ENCODE measurements at places on chromosomes 7 and 10.

- H3K27me3 ChIP-seq = no peaks in the 10 kb centered on the region
- H3K4me3 ChIP-seq = no peak overlapping the region
Measured at GRCh38 chr7:6478186-6478585, 30.4 kb upstream of the DAGLB start.

GRCh38 chr10:97640868-97641811, 669 bp downstream of the PI4K2A start:
- peak; percentile 15 for DNase-seq
- no peaks in the 10 kb centered on the region for H3K27me3 ChIP-seq
- peaks cover 15% of the 10 kb centered on the region for H3K4me1 ChIP-seq
- no peak overlapping the region for H3K4me3 ChIP-seq
- H3K36me3 ChIP-seq = peaks cover 3% of the 10 kb centered on the region

DNA sequence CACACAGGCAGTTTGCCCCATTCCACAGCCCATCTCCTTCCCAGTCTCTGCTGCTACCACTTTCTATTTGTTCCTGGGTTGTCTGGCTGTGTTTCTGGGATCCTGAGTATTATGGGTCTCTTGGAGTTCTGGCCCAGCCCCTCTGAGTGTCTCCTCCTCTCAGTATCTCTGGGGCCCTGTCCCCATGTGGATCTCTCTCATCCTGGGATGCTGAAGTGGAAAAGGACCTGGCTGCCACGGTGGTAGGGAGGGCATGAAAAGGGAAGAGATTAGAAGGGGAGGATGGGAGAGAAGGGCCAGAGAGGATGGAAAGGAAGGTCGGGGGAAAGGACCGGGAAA, 54.5 kb upstream of the LBX1 start:
- no peak for DNase-seq
- H3K4me1 ChIP-seq = no peaks in the 10 kb centered on the region
- H3K27me3 ChIP-seq = no peaks in the 10 kb centered on the region
- H3K27ac ChIP-seq = no peak overlapping the region

- H3K4me3 ChIP-seq = no peak overlapping the region
- H3K27ac ChIP-seq = no peak overlapping the region
- no peaks in the 10 kb centered on the region for H3K36me3 ChIP-seq
- H3K27me3 ChIP-seq = no peaks in the 10 kb centered on the region
- no peak for DNase-seq
Measured at GRCh38 chr10:63171255-63171855, 38.2 kb downstream of the NRBF2 start.

GRCh38 chr10:118873091-118873737, 118.4 kb upstream of the CACUL1 start:
- H3K4me1 ChIP-seq = peaks cover 15% of the 10 kb centered on the region
- no peak overlapping the region for H3K4me3 ChIP-seq
- DNase-seq = no peak
- no peaks in the 10 kb centered on the region for H3K36me3 ChIP-seq
- no peak overlapping the region for H3K27ac ChIP-seq

DNA sequence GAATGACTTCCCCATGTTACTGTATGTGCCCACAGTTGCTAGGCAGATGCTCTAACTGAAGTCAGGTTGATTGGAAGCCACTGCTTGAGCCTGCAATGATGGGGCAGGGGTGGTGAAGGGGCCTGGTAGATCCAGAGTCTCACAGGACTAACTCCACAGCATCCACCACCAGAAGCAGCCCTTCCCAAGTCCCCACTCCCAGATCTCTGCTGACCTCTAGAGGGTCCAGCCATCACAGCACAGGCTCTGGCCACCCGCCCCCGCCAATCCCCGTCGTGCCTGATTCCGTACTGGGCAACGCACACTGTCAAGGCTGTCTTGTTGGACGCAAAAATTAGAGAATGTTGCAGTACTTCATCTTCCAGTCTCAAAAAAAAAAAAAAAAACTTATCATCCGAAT, 136.8 kb upstream of the PDE1C start:
- H3K4me3 ChIP-seq = no peak overlapping the region
- no peaks in the 10 kb centered on the region for H3K4me1 ChIP-seq
- no peaks in the 10 kb centered on the region for H3K36me3 ChIP-seq
- H3K27me3 ChIP-seq = no peaks in the 10 kb centered on the region

DNA sequence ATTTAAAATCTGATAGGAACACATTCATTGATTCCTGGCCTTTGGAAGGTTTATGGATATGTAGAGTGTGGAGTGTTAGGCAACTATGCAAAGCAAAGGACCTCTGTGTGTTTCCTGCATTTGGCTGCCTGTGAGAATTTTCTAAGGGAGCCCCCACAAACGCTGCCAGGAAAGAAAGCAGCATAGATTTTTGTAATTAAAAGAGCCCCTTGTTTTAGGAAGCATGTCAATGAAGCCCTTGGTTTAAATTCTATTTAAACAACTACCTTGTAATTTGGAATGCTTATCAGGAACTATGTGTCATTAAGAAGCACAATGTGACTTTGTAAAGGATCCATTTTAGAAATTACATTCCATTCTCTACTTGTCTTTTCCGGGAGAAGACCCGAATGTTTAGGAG, 742.5 kb downstream of the NXPH1 start:
- H3K4me3 ChIP-seq = no peak overlapping the region
- H3K27ac ChIP-seq = no peak overlapping the region
- no peaks in the 10 kb centered on the region for H3K27me3 ChIP-seq
- DNase-seq = no peak
- no peaks in the 10 kb centered on the region for H3K4me1 ChIP-seq

DNA sequence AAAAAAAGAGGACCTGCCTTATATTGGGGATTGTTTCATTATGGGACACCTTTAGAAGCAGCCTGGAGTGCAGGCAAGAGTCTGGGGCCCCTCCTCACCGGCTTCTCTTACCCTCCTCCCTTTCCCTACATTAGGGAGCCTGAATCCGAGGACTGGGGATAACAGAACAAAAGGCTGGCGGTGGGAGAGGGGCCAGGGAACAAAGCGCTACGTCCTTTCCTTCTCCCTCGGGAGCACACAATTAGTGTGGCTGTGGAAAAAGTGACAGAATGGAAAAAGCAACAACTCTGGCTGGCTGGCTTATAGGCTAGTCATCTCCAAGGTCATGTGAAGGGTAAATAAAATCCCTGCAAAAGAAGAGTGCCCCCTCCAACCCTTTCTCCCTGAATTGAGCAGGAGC, 74.7 kb downstream of the LSM5 start:
- no peak for DNase-seq
- H3K36me3 ChIP-seq = no peaks in the 10 kb centered on the region
- no peak overlapping the region for H3K4me3 ChIP-seq
- H3K27ac ChIP-seq = no peak overlapping the region
- H3K4me1 ChIP-seq = no peaks in the 10 kb centered on the region

DNA sequence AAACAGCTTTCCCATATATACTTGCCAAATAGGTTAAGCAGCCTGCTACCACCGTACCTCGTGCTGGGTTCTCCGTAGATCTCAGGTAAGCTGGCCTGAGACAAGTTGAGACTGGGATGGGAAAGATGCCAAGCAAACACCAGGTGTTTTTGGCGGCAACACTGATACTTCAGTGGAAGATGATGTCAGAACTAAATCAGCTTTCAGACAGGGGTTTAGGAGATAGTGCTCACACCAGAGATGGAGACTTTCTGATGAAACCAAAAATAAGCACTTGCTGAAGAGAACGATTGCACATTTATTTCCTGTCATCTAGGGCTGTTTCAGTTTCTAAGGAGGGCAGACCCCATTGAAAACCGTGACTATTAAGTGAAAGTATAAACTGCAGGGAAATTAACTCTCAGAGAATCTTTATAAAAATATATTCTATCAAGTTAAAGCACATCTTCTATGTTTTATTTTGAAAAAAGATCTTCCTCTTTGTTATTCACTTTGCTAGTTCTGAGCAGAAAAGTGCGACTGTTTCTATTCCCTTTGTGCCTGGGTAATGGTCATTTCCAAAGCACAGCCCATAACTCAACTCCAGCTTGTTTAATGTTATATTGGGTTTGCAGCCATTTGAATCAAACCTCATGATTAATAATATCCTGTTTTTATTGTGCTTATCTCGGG, 149.9 kb downstream of the CPED1 start:
- no peaks in the 10 kb centered on the region for H3K36me3 ChIP-seq
- DNase-seq = peak; percentile 50
- H3K27me3 ChIP-seq = no peaks in the 10 kb centered on the region
- no peak overlapping the region for H3K4me3 ChIP-seq
- H3K4me1 ChIP-seq = no peaks in the 10 kb centered on the region
- H3K27ac ChIP-seq = no peak overlapping the region

DNA sequence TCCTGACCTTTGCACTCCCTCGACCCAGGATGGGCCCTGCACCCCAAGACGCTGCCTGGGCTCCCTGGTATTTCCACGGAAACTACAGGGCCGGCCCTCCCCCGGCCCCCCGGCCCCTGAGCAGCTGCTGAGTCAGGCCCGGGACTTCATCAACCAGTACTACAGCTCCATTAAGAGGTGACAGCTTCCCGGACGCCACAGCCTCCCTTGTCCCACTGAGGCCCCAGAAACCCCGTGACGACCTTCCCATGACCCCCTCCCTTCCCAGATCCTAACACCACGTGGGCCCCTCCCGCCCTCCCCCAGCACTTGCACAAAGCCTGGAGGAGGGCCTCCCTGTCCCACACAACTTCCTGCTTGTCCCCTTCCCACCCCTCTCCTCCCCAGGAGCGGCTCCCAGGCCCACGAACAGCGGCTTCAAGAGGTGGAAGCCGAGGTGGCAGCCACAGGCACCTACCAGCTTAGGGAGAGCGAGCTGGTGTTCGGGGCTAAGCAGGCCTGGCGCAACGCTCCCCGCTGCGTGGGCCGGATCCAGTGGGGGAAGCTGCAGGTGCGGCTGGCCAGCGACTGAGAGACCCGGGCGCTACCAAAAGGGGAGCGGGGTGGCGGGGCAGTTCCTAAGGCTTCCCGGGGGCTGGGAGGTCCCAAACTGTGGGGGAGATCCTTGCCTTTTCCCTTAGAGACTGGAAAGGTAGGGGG, 5.7 kb downstream of the NOS3 start:
- no peak for DNase-seq
- H3K4me3 ChIP-seq = no peak overlapping the region
- no peaks in the 10 kb centered on the region for H3K27me3 ChIP-seq
- no peaks in the 10 kb centered on the region for H3K36me3 ChIP-seq
- no peaks in the 10 kb centered on the region for H3K4me1 ChIP-seq

DNA sequence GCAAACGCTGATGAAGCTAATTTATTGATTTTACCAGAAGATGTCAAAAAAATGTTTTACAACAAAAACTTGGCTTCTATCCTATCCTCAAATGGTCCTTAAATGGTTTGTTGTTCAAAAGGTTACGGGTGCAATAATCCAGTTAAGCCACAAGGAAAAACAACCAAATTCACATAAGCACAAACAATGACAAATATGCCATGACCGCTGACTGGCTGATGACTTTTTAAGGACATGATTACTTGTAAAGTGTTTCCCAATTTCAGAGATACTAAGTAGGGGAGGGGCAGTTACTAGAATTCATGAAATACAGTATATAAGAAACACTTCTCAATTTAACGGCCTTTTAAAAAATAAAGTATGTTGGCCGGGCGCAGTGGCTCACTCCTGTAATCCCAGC, 28.8 kb downstream of the ABI1 start:
- no peak overlapping the region for H3K4me3 ChIP-seq
- H3K27ac ChIP-seq = no peak overlapping the region
- no peak for DNase-seq
- H3K36me3 ChIP-seq = no peaks in the 10 kb centered on the region
- H3K4me1 ChIP-seq = no peaks in the 10 kb centered on the region

DNA sequence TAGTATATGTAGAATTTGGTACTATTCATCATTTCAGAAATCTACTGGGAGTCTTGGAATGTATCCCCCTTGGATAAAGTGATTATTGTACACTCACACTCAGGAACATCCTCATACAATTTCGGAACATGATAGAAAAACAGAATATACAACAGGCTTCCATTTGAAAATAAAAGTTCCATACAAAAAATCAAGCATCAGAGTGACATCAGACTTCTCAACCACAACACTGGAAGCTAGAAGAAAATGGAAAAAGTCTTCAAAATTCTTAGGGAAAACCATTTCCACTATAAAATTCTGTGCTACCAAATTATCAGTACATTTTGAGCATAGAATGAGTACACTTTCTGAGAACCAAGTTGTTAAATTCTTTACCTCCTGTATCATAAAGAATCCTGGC, 8.8 kb downstream of the LYZL1 start:
- no peaks in the 10 kb centered on the region for H3K36me3 ChIP-seq
- no peak overlapping the region for H3K4me3 ChIP-seq
- no peak for DNase-seq
- H3K27ac ChIP-seq = no peak overlapping the region
- no peaks in the 10 kb centered on the region for H3K4me1 ChIP-seq

DNA sequence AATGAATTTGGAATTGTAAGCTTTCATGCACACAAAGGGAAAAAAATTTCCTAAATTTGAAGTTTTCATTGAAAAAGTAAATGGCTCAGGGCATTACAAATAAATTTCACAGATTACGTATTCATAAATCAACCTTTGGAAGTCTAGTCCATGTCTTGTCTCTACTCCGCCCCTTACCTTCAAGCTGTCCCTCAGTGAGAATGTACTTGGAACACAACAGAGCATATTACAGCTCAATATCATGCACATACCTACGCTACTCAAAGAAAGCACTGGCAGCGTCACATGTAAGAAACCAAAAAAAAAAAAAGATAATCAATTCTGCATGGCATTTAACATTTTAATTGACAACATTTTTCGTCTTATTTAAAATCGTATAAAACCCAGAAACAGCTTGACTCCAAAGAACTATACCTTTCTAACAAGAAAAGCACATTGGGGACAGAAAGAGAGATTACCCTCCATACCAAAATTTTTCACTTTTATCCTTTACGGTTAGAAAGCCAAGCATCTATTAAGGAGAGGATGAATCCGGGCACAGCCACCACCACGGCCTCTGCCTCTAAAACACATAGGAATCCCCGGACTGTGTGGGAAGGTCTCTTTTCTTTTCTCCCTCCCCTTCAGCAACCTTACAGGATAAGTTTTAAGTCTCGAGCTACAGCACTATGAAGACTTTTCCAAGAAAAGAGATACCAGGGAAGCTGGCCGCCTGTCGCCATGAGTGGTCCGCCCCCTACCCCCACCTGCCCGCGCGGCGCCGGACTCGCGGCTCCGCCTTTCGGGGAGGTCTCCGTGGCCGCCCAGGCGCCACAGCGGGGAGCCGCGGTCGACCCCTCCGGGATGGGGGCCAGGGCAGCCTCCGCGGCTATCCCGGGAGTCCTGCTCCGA, 1.1 kb downstream of the JMJD1C start:
- peak overlapping the region; percentile 53 for H3K4me3 ChIP-seq
- H3K27ac ChIP-seq = peak overlapping the region; percentile 92
- H3K4me1 ChIP-seq = peaks cover 4% of the 10 kb centered on the region
- no peaks in the 10 kb centered on the region for H3K27me3 ChIP-seq
- DNase-seq = no peak

DNA sequence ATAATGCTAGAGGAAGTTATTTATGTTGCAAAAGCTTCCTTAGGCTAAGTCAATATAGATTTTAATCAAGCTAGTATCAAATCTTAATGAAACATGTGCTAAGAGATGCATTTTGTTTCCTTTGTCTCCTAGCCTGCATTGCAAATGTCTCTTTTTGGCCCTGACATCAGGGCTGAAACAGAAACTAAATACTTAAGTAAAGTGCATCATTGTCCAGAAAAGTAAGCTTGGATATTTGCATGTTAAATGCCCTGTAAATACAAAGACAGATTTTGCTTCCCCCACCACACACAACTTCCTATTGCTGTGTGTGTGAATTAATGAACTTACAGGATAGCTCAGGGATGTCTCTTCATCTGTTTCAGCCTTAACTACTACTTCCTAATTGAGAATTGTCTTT, 10.0 kb upstream of the STAMBPL1 start:
- H3K4me1 ChIP-seq = no peaks in the 10 kb centered on the region
- no peak overlapping the region for H3K4me3 ChIP-seq
- H3K27ac ChIP-seq = no peak overlapping the region

- no peak for DNase-seq
- no peak overlapping the region for H3K4me3 ChIP-seq
- peaks cover 6% of the 10 kb centered on the region for H3K4me1 ChIP-seq
- no peaks in the 10 kb centered on the region for H3K36me3 ChIP-seq
- no peaks in the 10 kb centered on the region for H3K27me3 ChIP-seq
- H3K27ac ChIP-seq = no peak overlapping the region
Measured at GRCh38 chr10:113754768-113755167, 3.3 kb downstream of the PLEKHS1 start.

All from body of pancreas (tissue), 4 donors.